Putamen (tissue), 1 donor: ENCODE measurements at places on chromosomes 1 and 21.

DNA sequence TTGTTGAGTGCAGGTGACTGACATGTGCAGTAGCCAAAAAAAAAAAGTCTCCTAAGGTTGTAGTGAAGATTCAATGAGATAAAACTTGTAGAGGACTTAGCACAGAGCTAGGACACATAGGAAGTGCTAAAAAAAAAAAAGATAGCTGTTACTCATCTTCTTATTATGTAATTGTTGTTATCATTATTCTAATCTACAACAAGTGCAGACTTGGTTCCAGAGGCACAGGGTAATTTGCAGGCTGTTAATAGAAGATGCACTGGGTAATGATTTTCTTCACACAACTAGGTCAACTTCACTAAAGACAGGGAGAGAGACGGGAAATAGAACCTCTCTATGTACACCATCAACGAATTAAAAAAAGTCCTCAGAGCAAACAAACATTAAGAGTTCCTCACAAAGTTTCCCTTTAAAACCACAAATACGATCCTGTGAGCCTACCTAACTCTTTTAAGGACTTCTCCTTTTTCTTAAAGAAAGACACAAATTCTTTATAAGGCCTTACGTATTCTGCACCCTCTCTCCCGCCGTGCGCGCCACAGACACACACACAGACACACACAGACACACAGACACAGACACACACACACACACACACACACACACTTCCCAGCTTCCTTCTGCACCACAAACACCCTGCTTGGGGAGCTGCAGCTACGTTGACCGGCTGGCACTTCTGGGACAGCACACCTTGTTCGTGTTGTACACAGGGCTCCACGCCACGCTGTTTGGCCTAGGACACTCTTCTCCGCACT, 49.8 kb upstream of the GADD45A start:
- DNase-seq: no peak

DNA sequence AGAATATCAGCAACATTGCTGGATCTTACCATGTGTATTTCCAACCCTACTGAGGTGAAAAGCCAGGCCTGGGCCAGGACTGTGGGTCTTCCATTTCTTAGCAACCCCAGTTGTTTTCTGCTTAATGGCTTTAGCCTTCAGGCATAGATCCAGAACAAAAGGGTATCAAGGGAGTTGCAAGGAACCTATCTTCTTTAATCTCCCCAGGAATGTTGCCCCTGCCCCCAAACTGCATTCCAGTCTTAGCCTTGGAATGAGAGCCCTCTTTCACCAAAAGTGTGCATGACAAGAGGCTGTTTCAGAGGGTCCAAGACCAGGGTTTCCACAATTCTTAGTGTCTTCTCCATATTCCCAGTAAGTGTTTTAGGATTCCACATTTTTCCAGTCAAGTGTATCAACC, 87.9 kb upstream of the SOX13 start:
- DNase-seq: no peak

DNA sequence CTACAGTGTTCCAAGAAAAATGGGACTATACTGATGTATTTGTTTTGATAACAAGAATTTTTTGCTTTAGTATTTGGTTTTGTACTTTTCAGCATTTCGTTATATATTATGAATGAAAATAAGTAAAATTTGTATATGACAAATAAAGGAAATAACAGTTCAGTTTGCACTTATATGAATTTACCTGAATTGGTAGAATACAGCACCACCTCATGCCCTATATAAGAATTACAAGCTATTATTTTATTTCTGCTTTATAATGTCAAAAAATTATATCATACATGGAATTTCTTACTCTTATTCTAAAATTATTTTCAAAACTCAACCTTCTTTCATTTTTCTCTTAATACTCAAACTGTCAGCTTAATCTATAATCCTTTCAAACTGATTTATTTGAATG, 14.6 kb downstream of the EFCAB7 start:
- DNase-seq: no peak

DNA sequence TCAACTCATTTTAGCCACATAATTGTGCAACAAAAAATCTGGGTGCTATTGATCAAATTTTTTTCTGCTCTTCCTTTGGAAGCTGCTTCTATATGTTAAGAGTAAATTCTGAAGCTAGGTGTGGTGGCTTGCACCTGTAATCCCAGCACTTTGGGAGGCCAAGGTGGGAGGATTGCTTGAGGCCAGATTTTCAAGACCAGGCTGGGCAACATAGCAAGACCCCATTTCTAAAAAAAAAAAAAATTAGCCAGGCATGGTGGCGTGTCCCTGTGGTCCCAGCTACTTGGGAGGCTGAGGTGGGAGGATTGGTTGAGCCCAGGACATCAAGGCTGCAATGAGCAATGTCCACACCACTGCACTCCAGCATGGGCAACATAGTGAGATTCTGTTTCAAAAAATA, 24.3 kb upstream of the RSBN1 start:
- no peak for DNase-seq

- no peak for DNase-seq
Observed at GRCh38 chr1:32448773-32449456, 16.0 kb upstream of the ZBTB8B start.

GRCh38 chr1:160400223-160400645, at the start of gene VANGL2:
Gene VANGL2, plus strand, starts transcription at chr1:160400564. Its CDS starts 15,274 bp downstream, at chr1:160415838.
- peak; percentile 75 for DNase-seq

GRCh38 chr1:211375146-211375818, 48.6 kb downstream of the TRAF5 start:
- DNase-seq: no peak

- DNase-seq: peak; percentile 27
Observed at GRCh38 chr21:37208741-37209225, 58.4 kb downstream of the VPS26C start.

DNA sequence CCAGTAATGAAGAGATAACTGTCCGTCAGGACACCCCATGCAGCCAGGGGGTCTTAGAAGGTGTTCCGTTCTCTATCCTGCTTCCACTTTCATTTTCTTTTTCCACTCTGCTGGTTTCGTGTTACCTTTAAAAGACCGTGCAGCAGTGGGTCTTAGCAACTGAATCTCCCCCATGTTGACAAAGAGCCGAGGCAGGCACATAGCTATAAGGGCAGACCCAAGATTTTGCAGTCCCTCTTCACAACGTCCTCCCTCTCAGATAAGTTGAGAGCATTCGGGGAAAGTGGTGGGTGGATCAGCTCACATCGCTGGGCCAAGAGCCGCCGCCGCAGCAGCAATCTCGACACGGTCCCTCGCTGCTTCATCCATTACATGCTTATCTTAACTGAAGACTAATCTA, 355.5 kb downstream of the LMO4 start:
- DNase-seq: no peak

DNA sequence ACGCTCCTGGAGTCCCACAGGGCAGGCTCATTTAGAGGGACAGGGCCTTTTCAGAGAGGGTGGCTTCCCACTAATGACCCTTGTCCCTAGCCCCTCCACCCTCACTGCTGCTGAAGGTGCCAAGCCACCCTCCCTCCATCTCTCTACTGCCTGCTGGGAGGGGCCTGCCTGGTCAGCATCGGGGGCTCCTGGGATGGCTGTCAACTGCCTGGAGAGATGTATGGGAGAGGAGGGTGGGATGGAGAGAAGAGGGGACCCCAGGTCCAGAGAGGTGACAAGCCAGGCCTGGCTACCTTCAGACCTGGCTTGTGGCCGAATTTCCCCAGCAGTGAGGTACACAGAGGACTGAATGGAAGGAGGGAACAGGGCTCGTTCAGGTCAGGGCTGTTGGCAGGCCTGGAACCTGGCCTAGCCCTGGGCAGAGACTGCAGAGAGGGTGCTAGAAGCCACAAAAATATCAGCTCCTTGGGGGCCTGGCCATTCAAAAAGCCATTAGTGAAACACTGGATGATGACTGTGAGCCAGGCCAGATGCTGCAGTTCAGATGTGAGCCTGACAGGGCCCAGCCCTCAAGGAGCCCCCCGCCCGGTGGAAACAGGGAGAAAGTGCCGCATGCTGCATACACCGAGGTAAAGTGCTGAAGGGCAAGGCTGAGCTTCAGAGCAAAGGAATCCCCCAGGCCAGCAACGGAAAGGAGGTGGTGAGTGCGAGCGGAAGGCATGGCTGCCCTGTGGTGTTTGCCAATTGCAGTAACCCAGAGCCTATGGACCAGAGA, 20.0 kb downstream of the MMEL1 start:
- no peak for DNase-seq

DNA sequence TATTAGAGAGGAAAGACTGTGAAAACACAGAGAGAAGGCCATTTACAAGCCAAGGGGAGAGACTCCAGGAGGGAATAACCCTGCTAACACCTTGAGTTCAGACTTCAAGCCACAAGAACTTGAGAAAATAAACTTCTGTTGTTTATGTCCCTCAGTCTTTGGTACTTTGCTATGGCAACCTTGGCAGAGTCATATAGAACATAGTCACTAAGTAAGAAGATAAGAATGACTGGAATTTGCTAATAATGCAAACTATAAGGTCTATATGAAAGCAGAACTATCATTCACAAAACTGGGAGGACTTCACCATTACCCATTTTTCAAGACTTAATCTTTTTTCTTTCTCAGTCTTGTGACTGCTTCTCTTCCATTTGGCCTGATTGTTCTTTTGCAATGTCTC, 767.3 kb upstream of the ADAMTS5 start:
- DNase-seq: no peak

DNA sequence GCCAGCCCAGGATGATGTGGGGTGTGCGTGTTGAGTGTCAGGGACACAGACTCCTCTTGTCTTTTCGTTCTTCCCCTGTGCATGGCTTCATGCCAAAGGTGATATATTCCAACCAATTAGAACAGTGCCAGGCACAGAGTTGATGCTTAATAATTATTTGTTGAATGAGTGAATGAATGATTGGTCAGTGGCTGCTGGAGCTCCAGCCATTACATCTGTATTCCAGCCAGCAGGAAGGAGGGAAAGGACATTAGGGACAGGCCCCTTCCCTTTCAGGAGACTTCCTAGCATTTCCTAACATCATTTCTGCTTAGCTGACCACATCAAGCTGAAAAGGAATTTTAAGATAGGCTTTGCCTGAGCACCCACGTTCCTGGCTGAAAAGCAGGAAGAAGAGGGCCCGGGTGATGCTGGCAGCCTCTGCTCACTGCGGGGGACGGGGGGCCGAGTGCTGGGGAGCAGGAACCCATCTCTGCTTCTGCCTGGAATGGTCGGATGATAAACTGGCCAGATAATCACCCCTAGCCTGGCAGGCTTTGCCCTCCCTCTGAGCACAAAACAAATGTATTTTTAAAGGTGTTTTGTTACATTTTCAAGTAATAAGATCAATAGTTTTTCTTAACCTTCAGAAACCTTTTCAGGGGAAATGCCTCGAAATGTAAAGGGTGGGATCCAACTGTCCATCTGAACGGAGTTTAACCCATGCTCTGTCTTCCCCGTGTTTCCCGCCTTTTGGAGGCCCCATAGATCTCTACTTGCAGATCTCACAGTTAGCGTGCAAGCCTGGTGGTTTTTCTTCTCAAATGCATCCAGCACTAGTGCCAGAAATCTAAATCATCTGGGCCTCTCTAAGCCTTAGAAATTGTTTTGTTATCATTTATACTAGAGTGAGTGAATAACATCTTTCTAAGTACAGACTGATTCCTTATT, 39.0 kb downstream of the SLC37A1 start:
- DNase-seq: no peak

- no peak for DNase-seq
Observed at GRCh38 chr1:4344065-4344732, 310.2 kb upstream of the AJAP1 start.

DNA sequence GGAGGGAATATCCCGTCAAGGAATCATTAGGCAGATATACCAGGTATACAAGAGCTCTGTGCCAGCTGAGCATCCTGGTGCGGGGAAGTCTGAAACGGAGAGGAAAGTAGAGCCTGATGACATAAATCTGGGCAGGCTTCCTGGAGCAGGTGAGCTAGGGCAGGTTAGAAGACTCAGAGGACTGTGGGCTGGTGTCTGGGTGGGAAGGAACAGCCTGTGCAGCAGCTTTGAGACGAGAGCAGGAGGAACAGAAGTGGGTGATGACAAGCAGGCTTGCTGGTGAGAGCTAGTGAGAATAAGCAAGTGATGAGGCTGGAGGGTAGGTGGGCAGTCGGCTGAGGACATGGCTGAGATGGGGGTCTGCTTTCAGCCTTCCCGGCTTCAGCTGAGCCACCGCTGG, 6.7 kb downstream of the CELSR2 start:
- no peak for DNase-seq

DNA sequence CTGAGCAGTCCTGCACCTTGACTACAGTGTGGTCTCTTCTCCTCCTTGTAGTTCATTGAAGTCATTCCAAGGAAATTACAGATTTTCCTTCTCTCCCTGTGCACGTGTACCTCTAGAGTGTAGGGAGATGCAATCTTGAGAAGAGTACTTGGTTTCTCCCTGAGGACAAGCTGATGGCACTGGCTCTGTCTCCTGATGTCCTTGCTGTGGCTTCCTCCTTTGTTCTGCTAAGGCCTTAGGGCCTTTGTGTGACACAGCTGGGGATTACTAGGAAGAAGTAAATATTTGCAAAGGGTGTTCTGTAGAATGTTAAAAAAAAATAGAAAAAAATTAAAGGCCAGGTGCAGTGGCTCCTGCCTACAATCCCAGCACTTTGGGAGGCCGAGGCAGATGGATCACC, 66.2 kb upstream of the APOBEC4 start:
- DNase-seq: no peak

GRCh38 chr1:90192408-90192807, 197.5 kb downstream of the ZNF326 start:
- DNase-seq: no peak

- no peak for DNase-seq
Observed at GRCh38 chr21:41928621-41929220, 25.1 kb downstream of the C2CD2 start.

- peak; percentile 81 for DNase-seq
Observed at GRCh38 chr1:40847023-40847745, 15.0 kb downstream of the CITED4 start.

DNA sequence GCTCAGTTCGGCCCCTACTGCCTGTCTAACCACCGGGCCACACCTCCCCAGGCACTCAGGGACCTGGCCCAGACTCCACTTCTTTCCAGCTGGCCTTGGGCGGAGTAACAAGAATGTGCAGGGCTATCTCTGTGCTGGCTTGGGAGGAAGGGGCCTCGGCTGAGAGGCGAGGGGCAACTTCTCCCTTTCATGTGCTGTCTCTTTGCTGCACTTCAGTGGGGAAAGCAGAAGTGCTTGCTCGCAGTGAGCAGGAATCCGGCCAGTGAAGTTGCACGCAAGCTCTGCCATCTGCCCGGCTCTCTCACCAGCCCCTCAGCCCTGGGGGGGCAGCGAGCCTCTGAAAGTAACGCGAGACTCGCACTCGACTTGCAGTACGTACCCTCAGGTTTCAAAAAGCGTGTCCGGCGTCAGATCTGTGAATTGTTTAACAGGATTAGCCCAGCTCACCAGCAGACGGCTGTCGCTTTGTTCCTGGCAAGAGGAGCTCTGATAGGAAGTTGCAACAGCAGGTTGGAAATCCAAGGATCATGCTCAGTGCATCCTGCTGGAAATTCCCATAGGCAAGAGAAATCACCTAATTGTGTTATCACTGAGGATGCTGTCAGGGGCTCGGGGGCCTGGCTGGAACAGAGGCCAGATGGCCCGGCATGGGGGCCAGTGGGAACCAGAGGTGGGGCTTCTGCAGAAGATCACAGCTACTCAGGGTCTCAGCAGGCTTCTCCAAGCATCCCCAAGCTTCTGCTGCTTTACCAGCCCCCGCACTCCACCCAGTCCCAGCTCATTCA, 221.1 kb downstream of the NPHP4 start:
- no peak for DNase-seq
